ENCODE measurements at places on chromosomes 7 and 10.

DNA sequence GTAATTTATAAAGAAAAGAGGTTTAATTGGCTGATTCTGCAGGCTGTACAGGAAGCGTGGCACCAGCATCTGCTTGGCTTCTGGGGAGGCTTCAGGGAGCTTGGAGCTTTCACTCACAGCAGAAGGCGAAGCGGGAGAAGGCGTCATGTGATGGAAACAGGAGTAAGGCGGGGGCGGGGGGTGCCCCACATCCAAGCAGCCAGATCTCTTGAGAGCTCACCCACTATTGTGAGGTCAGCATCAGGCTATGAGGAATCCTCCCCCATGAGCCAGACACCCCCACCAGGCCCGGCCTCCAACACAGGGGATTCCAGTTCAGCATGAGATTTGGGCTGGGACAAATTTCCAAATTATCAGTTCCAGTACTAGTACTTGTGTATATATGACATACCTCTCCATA is 46.2 kb downstream of the WDR37 start:
- no peak for DNase-seq

- DNase-seq = no peak
These were observed 982.4 kb upstream of the LRRTM3 start for GRCh38 chr10:65943451-65943850.

DNA sequence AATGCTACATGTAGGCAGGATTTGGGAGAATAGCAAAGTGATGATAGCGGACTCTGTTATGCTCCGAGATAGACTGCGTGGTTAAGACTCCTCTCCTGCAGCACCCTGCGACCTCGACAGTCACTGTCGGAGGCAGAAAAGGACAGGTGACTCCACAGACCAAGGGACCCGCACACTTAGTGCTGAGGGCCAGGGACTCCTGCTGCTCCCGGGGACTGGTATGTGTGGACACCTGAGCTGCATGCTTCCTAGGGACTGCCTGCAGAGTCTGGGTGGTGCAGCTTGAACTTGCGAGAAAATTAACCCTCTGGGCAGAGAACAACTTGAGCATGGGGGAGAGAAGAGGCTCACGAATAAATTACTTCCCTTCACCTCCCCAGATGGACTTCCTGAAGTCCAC is 407.1 kb upstream of the PFKP start:
- no peak for DNase-seq

- DNase-seq = no peak
These were observed 80.1 kb upstream of the AUTS2 start for GRCh38 chr7:69517985-69518704.

DNA sequence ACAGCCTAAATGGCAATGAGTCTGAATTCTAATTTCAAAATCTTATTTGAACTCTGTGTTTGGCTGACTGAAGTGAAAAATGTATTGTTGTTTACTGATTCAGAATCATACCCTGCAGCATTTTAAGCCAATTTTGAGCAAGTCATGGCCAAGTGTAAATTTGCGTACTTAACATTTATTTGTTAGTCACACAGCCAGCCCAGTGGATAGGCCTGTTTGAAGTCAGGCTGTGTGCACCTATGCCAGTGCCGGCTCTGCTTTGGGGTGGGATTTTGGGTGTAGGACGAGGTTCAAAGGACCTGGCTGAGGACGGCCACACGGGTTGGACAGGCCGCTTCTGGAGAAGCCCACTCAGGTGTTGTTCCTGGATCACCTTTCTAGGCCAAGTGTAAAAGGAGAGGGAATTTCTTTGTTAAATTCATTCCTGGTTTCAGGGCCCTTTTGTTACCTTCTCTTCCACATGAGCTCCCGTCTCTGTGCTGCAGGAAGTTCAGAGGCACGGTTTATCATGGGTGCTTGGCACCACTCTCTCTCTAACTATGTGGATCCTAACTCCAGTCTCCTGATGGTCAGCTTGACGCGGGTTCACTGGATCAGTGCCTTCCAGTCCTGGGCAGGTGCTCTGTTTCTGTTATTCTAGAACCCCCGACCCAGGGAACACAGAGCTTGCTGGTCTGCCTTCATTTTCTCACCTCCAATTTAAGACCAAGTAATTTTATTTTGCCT is 84.7 kb downstream of the CCNY start:
- DNase-seq = no peak

DNA sequence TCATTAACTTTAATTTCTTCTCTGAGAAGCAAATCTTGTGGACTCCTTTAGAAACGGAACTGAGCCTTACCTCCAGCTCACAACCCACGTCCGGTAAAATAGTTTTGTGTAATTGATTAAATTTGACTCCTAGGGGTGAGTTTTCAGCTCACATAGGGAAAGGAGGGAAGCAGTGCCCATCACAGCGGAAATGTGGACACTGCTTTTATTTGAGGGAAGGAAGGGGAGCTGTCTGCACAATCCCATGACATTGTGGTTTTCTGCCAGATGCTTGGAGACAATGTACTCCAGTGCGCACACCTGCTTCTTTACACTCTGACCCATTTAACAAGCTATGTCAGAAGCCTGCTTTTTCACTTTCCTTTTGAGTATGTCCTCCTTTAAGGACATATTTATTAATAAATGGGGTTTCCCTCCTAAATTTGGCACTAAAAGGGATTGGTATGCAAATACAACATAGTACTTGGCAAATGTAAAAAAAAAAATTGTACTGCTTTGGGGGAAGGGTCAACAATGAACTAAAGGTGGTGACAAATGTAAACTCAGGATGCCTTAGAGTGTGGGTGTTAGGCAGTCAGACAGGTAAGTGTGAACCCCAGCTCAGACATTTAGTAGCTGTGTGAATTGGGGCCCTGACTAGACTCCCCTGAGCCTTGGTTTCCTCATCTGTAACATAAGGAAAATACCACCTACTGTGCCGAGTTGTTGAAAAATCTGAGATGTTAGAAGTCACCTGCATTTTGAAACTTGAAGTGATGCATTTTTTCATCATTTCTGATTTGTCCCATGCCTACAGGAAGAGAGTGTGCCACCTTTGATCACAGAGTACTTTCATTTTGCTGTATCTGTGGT is 90.2 kb upstream of the KLF6 start:
- DNase-seq = no peak

GRCh38 chr10:22453320-22453719 is 108.0 kb downstream of the SPAG6 start:
- no peak for DNase-seq

DNA sequence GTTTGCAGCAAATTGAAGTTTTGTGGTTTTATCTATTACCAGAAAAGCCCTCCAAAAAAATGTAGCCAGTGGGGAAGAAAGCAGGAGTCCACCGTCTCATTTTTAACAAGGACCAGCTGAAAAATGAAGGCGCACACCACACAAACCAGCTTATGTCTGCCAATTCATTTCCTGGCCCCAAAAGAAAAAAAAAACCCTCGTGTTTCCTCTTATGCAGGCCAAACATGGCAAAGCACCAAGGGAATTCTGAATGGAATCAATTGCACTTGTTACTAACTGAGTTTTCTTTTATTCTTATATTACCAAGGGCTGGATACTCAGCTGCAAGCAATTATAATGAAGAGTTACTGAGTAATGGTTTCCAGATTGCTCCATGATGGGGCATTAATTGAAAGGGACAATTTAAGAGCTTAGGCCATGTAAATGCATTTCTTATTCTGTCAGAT is 428.3 kb upstream of the NPVF start:
- no peak for DNase-seq

DNA sequence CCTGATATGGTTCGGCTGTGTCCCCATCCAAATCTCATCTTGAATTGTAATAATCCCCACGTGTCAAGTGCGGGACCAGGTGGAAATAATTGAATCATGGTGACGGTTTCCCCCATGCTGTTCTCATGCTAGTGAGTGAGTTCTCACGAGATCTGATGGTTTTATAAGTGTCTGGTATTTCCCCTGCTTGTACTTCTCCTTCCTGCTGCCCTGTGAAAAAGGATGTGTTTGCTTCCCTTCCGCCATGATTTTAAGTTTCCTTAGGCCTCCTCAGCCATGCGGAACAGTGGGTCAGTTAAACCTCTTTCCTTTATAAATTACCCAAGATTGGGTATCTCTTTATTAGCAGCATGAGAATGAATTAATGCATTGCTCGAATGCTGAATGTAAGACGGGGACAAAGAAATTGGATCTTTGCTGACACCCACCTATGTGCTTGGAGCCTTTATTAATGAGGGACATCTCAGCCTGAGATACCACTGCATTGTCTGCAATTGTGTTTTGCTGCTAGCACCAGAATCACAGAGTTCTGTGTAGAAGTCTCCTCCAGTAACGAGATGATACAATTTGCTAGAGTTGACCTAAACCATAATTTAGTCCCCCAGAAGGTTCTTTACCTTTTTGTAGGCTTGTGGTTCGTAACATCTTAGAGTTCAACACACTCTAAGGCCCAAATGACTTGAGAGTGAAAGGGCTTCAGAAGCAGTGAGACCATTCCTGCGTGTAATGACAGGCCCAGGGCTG is 28.6 kb downstream of the SLC35B4 start:
- DNase-seq = no peak

DNA sequence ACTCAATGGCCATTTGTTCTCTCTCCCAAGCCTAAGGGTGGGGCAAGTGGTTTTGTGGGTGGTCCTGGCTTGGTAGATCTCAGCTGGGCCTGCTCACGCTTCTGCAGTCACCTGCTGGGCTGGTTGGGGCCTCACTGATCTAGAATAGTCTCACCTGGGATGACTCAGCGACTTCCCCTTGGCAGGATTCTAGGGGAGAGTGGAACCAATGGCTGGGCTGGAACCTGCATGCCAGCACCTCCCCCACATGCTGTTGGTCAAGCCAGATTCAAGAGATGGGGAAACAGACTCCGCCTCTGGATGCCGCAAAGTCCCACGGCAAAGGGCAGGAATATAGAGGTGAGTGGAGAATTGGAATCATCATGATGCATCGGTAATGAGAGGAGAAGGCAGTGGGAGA is 292.9 kb upstream of the NPVF start:
- DNase-seq = no peak

DNA sequence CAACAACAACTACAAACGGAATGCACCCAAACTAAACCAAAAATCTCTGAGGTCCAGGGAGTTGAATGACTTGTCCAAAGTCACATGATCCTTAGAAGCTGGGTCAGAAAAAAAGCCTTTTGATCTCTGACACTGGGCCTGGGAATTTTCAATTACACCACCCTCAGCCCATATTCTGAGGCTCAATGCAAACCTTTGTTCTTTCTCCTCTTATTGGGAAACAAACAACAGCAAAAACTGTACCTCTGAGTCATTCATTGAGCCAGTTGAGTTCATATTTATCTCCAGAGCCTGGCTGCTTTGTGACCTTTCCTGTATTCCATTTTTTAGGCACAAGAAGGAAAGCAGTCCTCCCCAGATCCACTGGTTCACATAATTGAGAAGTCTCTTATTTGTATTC is 51.2 kb upstream of the SORCS1 start:
- no peak for DNase-seq

DNA sequence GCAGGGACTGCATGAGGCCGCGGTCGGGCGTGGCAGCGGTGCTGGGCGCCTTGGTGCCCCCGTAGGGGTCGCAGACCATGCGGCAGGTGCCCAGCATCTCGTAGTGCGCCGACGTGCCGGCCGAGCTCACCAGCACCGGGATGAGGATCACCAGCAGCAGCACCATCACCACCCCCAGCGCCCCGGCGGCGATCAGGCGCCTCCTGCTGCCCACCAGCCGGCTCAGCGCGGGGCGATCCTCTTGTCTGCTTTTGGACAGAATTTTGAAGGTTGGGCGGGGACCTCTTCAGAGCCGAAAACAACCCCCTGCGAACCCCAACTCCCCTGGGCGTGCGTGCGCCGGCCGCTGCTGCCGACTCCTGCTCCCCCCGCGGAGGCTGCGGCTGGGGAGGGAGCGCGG is 779 bp downstream of the C1QL3 start:
- no peak for DNase-seq

GRCh38 chr10:121900443-121901174 is 27.2 kb downstream of the ATE1 start:
- DNase-seq = no peak

- DNase-seq = no peak
These were observed 1.5 kb downstream of the KCND2 start for GRCh38 chr7:120274482-120274881.

DNA sequence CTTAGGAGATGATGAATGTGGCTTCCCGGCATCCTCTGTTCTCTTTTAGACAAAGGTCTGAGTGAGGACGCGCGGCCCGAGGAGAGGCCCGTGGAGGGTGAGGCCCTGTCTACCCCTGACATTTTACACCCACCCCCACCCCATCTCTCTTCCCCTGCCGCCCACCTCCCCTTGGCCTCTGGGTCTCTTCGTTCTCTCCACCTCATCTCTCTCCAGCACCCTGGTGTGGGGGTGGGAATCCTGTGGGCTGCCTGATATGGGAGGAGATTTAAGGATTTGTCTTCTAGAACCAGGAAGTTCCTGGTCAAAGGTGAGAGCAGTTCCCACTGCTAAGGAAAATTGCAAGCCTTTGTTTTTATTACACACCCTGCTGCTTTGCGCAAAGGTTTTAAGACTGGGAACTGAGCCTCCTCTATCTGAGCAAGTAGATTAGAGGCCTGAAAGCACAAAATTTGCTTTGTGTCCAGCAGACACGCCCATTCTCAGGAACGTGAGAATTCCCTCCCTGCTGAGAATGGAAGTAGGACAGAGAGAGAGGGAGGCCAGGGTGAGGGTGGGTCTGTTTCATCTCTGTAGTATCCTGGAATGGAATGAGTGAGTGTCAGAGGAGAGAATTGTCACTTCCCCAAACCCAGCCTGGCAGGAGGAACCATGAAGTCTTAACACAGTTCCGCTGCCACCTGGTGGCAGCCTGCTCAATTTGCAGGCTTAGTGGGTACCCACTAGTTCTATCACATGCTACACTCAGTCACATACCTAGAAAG is 91.2 kb downstream of the GTF2IRD1 start:
- no peak for DNase-seq

GRCh38 chr10:29688230-29688661 is 53.5 kb upstream of the SVIL start:
- no peak for DNase-seq
